ENCODE measurements at places on chromosomes 1 and 21.
A peak's percentile ranks its signal among the peaks of the same experiment; 100 is the strongest.

DNA sequence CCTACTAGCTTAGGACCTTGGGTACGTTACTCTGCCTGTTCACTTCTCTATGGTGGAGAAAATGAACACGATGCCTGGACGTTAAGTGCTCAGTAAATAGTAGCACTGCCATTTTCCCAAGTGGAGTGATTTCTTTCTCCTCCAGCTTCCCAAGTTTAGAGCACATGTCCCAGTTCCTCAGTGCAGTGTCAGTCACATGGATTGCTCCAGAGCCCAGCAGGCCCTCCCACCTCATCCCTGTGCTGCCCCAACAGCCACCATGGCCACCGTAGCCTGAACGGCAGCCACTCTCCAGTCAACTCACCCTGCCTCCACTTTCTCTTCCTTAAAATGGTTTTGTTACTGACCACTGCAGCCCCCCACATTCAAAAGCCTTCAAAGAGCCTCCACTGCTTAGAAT, 8.5 kb downstream of the STMN1 start:
- no peak for DNase-seq

GRCh38 chr1:83850834-83851233, 148.1 kb downstream of the TTLL7 start:
- DNase-seq = no peak

- no peak for DNase-seq
These were observed 16.0 kb downstream of the LCK start for GRCh38 chr1:32266921-32267591.

GRCh38 chr1:94425821-94426484, 7.8 kb downstream of the ABCD3 start:
- DNase-seq = no peak

DNA sequence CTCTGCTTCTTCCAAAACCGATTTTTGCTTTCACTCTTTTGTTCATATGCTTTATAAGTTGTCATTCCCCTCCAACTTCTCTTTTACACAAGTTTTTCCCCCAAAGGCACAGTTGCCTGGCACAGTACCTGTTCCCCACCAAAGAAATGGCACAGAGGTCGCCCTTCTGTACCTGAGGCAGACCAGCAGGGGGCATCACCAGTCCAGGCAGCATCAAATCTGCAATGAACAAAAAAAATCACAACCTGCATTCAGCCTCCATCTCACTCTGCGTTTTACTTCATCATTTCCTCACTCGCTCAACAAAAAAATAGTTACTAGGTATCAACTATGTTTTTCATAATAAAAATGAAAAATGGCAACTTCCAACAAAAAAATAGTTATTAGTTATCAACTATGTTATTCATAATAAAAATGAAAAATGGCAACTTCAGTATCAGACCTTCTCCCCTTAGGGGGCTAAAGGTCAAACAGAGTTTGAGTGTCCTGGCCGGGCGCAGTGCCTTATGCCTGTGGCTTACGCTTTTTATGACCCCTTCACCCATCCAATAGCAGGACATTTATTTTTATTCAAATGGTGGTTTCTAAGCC, 4.1 kb downstream of the EIF2D start:
- no peak for DNase-seq

DNA sequence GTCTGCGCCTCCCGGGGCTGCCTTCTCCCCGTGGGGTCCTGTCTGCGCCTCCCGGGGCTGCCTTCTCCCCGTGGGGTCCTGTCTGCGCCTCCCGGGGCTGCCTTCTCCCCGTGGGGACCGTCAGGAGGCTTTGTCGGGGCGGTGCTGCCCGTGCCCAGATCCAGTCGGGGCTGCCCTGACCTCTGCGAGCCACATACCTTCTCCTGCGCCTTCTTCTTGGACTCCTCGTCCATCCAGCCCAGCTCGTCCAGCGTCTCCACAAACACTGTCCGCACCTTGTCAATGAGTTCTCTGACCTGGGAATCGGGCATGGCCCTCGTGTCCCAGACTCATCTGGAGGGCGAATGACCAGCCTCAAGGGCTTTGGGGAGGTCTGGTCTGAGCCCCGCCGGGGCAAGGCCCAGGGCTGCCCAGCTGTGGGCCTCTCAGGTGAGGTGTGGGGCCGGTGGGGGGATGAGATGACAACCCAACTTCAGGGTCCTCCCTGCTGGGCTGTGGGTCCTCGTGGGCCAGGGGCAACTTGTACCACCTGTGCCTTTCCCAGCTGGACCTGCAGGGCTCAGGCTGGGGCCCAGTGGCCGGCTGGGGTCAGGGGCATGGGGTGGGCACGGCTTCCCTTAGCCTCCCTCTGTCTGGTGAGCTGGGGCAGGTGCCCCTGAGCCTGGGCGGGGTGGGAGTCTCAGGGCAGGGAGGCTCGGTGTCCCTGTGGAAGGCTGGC, 9.4 kb downstream of the PRXL2B start:
- no peak for DNase-seq

DNA sequence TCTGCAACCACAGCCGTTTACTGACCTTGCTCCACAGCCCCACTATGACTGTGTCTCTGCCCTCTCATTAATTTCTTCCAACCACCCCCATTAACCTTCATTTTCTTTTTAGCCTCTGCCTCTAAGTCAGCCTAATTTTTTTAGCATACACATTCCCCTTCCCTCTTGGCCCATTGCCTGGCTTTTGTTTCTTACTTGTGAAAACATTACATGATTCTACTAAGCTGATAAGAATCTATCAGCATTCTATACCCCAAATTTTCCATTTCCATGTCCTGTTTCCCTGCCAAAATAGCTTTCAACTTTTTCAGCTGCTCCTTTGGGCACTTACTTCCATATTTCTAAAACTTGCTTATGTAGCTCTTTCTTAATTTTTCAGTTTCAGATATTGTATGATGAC, 79.8 kb downstream of the PCP4 start:
- no peak for DNase-seq

- DNase-seq = no peak
These were observed 57.0 kb downstream of the CHD5 start for GRCh38 chr1:6123083-6123482.

GRCh38 chr1:38558500-38559445, 300.8 kb downstream of the RRAGC start:
- DNase-seq = no peak

DNA sequence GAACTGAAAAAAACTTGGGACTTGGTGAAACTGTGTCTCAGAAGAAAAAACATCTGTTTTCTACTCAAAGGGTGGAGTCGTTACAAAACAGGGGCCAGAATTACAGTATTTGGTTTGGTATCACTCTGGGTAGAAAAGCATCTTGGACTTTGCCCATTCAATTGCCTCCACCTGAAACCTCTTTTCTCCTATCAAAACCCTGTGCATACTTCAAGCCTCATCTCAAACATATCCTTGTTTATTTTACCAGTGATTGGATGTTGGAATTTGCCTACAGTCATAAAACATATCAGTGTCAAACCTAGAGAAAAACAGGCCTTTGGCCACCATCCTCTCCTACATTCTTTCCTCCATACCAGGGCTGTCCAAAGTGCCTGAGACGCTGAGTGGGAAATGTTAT, 281.5 kb downstream of the PLPP3 start:
- DNase-seq = no peak

DNA sequence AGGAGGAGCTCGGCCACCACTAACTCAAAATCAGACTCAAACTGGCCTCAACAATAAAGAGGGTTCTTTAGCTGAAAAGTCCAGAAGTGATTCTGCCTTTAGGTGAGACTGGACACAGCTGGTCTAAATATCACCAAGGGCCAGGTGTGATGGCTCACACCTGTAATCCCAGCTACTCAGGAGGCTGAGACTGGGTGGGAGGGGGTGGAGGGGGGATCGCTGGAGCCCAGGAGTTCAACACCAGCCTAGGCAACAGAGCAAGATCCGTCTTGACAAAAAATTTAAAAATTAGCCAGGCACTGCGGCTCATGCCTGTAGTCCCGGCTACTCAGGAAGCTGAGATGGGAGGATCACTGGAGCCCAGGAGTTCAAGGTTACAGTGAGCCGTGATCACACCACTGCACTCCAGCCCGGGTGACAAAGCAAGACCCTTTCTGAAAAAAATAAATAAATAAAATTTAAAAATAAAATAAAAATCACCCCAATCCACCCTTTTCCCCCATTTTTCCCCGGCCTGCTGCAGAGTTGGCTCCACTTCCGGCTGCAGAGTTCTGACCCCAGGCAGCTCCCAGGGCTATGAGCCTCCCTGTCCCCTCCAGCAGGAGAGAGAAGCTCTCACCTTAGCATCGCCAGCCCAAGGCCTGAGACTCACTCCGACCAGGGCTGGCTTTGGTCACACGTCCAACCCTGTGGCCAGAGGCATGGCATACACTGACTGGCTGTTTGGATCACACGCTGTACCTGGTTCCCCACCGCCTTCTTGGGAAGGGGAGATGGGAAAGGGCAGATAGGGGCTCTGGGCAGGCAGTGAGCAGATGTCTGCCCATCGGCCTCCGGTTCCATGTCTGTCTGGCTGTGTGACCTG, 87.3 kb upstream of the IFFO2 start:
- DNase-seq = no peak

DNA sequence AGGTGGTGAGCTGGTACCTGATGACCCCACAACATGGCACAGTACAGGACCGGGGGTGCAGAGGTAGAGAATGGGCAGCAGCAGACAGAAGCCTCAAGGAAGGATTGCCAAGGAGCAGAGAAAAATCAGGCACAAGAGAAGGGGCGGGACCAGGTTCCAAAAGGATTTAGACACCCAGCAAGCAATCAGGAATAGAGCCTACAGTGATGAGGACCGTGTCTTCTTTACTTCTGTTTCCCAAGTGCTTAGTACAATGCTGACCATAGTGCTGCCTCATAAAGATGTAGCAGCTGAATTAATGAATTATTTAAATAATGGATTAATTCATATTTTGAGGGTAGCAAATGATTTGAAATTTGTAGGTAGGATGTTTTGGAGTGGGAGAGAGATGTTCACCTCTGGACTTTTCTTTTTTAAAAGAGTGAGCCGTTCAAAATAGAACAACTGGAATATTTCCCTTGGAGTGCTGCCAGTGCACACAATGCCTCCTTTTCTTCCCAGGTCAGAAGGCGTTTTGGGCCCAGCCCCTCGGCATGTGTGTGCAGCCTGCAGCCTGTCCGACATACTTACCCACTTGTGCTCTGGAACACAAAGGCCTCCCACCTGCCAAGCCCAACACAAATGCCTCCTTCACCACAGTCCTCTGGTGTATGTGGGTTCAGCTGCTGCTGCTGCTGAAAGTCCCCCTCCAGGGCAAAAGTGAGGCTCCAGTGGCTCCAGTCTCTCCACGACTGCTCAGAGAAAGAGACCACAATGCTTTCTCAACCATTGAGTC, 19.6 kb downstream of the KANK4 start:
- DNase-seq = peak; percentile 89

- DNase-seq = no peak
These were observed 54.3 kb downstream of the KCNC4 start for GRCh38 chr1:110264430-110264829.

DNA sequence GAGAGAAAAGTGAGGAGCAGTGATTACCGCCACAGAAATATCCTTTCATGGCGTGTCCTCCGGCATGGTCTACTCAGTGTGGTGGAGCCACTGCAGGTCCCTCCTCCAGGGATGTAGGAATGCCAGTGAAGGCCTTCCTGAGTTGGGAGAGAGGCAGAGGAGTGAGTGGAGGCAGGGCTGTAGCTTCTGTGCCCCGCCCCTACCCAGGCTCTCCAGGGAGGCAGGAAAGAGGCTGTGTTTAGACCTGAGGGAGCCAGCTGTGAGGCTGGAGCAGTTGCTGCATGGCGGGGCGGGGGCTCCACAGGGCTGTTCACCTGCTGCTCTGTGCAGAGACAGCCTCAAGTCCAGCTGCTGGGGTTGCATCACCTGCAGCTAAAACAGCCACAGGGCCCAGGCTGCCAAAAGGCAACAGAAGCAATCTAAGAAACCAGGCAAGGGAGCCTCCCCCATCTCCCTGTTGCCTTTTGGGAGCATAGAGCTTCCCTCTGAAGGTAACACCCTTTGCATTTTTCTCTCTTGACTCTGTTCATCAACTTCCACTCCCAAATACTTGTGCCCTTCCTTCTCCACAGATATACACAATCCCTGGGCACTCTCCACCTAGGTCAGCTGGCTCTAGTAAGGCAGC, 801 bp upstream of the ANXA9 start:
- DNase-seq = no peak

DNA sequence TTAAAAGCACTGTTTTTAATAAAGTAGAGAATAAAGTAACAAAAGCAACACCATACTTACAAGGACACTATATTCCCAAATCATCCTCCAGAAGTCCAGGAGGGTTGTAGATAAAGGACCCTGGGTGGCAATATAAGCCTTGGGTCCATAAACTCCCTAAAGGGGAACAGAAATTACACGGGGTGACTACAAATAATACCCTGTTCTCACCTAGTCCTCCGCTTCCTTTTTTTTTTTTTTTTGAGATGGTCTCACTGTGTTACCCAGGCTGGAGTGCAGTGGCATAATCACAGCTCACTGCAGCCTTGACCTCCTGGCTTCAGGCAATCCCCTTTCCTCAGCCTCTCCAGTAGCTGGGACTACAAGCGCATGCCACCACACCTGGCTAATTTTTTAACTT, 13.1 kb downstream of the PTPN22 start:
- DNase-seq = no peak

Measured in COLO829 (cell line).